ENCODE measurements at places on chromosomes 4 and X.

GRCh38 chr4:82585690-82586435 lies 24.1 kb upstream of the TMEM150C start:
- DNase-seq, result no peak

GRCh38 chrX:150540965-150541364 lies 27.5 kb upstream of the MTM1 start:
- DNase-seq, result no peak

DNA sequence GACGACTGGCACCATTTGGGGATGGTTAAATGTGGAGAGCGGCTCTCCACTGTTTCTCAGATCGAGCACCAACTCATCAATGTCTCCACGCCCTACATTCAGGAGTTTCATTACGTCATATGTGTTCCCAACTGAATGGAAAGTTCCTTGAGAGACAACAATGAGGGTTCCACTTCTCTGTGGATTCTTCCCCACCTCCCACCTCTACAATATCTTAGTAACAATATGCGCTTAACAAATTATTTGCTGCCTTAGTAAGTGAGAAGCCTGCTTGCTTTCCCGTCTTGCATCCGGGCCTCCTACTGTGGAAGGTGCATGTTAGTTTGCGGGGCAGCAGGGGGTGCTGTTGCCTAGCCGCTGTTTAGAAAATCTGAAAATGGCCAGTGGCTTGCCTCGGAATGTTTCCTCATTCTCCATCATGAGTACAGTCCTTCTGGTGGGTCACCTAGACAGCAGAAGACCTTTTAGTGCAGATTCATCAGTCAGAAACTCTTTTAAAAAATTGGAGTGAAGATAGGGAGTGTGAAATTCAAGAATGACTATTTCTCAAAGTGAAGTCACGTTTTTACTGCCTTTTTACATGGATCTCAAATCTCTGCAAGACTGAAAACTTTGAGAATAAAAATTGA lies 55.7 kb downstream of the PHOX2B start:
- DNase-seq, result peak; percentile 31

- peak; percentile 43 for DNase-seq
Observed at GRCh38 chr4:4334798-4335520, 44.9 kb downstream of the ZBTB49 start.

DNA sequence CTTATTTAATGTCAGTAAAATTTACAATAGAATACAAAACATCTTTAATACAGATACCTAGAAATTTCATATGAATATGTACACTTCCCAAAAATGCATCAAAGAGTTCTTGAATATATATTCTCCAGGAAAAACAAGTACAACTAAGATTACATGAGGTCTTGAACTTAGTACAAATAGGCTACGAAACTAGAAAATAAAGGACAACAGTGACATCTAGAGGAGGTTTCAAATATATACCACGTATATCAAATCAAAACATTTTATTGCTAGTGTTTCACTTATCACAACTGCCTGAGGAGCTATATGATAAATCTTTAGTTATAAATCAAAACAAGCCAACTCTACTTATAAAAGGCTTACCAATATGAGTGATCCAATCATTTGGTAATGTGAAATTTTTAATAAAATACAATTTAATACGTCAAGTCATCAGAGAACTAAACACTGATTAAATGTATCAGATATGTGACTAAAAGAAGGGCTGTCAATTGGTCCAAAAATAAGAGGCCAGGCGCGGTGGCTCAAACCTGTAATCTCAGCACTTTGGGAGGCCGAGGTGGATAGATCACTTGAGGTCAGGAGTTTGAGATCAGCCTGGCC lies 36.6 kb downstream of the ANAPC10 start:
- DNase-seq, result peak; percentile 46

- DNase-seq, result no peak
Observed at GRCh38 chr4:139175646-139176301, 1.2 kb downstream of the ELF2 start.

DNA sequence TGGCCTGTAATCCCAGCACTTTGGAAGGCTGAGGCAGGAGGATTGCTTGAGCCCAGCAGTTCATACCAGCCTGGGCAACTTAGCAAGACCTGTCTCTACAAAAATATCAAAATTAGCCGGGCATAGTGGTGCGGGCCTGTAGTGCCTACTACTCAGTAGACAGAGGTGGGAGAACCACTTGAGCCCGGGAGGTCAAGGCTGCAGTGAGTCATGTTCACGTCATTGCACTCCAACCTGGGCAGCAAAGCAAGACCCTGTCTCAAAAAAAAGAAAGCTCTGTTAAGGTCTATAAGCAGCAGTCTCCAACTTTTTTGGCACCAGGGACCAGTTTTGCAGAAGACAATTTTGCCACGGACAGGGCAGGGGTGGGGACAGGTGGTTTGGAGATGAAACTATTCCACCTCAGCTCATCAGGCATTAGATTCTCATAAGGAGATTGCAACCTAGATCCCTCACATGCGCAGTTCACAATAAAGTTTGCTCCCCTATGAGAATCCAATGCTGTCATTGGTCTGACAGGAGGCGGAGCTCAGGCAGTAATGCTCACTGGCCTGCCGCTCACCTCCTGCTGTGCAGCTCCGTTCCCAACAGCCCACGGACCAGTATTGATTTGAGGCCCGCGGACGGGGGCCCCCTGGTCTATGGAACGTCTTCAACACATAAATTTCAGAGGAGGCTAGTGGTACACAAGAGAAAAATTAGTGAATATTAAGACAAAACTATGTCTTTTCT lies 67.9 kb downstream of the KLHL8 start:
- no peak for DNase-seq

DNA sequence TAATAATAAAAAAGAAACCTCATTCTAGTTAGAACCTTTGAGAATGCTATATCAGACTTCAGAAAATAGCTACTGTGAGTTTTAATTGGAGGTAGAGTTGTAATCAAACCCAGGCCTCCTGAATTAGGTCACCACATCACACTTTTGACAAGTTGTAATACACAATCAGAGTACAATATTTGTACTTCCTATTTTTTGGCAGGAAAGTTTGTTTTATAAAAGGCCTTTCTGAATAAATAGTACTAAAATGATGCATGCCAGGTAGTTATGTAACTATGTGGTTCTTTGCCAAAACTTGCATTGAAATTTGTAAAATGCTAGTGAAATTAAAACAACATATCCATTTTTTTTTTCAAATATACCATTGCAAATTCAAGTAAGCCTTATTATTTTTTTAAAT lies 26.8 kb downstream of the ADH7 start:
- DNase-seq, result no peak

GRCh38 chr4:8438743-8439142 lies 1.8 kb downstream of the ACOX3 start:
- no peak for DNase-seq

Data from RPMI7951 (cell line).